ENCODE measurements at places on chromosomes 13 and 19.

DNA sequence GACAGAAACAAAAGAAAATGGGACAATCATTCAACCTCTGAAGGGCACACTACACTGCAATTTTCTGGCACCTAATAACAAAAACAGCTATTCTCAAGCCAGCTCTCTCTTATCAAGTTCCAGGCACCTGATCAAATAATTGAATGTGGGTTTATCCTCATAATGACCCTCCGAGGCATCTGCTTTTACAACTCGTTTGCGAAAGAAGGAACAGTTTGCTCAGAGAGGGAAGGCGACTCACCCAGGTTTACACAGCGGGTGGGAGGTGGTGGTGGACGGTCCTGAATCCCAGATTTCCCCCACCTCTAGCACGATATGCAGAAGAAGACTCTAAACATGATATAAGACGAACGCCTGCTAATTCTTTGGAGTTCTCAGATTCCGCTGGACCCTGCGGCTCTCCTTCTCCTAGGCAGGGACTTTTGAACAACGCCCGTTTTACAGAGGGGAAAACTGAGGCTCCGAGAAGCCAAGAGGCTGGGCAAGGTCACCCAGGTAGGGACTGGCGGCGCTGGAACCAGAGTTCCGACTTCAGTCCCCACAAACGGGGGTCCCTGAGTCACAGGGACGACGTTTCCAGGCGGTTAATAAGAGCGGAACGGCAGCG, 641 bp downstream of the SGTA start:
- DNase-seq, result no peak

GRCh38 chr19:21474671-21475181, 30.7 kb upstream of the ZNF429 start:
- DNase-seq, result peak; percentile 67

GRCh38 chr13:101639711-101640110, 187.2 kb downstream of the ITGBL1 start:
- no peak for DNase-seq

DNA sequence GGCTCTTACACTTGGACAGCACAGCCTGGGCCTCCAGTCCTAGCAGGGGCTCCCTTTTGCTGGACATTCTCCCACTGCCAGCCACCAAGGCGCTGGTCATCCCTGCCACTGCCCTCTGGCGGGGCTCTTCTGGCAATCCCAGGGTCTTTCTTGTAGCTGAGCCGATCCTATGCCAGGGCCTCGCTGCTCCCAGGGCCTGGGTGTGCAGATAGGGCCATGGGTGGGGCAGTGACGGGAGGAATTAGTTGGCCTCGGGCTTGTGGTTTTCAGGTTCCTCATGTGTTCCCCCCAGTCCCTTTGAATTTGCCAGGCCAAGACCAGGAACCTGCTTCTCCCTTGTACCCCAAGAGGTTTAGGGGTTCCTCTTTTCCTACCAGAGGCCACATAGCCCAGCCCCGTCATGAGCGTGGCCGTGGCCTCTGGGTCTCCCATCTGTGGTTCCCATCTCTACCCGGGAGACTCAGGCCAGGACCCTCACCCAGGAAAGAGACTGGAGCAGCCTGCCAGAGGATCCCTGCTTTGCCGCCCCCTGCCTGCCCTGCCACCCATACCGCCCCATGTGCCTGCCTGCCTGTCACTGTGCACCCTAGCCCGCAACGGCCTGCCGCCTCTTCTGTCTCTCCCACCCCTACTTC, 26.2 kb downstream of the TMED1 start:
- DNase-seq, result no peak

DNA sequence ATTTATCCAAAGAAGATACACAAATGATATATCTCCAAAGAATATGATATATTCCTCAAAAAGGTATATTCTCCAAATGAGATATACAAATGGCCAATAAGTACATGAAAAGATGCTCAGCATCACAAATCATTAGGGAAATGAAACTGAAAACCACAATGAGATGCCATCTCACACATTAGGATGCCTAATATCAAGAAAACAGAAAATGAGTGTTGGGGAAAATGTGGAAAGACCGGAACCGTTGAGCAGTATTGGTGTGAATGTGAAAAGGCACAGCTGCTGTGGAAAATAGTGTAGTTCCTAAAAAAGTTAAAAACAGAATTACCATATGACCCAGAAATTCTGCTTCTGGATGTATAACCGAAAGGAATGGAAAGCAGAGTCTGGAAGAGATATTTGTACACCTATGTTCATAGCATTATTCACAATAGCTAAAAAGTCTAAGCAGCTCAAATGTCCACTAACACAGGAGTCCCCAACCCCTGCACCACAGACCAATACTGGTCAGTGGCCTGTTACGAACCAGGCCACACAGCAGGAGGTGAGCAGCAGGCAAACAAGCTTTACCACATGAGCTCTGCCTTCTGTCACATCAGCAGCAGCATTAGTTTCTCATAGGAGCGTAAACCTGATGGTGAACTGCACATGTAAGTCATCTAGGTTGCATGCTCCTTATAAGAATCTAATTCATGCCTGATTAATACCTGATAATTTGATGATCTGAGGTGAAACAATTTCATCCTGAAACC, 291.9 kb downstream of the PCDH20 start:
- DNase-seq, result peak; percentile 0

DNA sequence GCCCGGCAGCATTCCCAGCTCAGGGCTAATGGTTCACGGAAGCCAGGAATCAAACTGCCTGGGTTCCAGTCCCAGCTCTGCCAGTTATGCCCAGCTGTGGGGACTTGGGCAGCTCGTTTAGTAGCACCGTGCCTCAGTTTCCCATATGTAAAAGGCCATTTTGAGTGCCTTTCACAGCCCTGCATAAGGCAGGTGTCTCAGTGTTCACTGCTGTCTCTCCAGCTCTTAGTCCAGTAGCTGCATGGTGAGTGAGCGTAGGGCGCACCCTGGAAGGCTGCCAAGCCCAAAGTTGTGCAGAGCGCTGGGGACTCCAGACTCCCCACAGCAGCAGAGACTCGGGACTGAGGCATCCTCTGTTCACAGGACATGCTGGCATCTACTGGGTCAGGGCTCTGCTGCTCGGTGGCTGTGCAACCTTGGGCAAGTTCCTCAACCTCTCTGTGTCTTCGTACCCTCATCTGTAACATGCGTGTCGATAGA, 5.5 kb downstream of the RPL28 start:
- DNase-seq, result no peak

- DNase-seq, result no peak
Observed at GRCh38 chr13:74625541-74625940, 491.3 kb upstream of the KLF12 start.

DNA sequence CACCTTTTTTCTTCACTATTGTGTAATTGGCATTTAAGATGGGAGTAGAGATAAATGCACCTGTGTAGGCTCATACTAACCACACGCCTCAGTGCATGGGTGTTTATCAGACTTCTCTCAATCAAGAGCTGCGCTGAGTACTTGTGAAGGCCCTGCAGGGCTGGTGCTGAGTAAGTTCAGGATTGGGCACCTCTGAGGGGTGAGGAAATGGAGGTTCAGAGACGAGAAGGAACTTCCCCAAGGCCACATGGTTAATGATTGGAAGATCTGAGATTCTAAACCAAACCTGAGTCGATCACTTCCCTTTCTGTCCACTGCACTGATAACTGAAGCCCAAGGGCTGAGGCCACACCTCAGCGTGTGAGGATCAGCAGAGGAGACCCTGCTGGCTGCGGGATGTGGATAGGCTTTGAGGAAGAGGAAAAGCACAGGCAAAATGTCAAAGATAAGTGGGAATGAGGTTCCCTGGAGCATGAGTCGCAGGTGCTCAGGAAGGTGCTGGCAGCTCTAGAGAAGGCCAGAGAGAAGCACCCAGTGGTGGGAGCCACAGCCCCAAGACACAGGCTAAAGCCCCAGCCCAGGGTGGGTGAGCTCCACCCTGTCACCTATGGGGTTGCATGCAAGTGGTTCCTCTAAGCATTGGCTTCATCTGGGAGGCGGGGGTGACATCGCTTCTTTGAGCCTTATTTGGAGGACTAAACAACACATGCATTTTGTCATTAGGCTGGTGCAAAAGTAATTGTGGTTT, 32.3 kb upstream of the GJB6 start:
- peak; percentile 43 for DNase-seq

- DNase-seq, result no peak
Observed at GRCh38 chr13:50611117-50611781, 232.2 kb downstream of the DLEU7 start.

DNA sequence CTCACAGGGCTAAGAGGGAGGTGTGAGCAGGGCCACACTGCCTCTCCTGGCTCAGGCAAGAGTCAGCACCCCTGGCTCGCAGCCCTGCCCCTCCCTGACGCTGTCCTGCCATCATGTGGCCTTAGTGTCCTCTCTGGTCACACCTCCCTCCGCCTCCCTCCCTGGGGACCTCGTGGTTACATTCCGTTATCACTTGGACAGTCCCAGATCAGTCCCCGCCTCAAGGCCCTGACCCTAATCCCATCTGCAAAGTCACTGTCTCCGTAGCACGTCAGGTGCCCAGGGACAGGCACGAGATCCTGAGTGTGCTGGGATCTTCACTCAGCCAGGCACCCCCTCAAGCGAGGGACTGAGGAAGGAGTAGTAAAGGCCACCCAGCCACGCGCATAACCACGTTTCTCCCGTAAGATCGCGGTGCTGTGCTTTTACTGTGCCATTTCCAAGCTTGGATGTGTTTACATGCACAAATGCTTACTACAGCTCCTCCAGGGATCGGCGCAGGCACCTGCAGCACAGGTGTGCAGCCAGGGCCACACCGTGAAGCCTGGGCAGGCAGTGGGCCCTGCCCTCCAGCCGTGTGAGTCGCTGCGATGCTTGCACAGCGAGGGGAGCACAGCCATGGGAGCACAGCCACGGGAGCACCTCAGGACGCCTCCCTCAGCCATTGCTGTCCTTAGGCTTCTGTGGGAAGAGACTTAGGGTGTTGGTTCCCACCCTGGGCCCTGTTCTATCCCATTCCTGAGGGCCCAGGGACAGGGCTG, 10.7 kb upstream of the TMEM255B start:
- DNase-seq, result no peak

GRCh38 chr19:29328586-29328985, 115.6 kb upstream of the UQCRFS1 start:
- no peak for DNase-seq

DNA sequence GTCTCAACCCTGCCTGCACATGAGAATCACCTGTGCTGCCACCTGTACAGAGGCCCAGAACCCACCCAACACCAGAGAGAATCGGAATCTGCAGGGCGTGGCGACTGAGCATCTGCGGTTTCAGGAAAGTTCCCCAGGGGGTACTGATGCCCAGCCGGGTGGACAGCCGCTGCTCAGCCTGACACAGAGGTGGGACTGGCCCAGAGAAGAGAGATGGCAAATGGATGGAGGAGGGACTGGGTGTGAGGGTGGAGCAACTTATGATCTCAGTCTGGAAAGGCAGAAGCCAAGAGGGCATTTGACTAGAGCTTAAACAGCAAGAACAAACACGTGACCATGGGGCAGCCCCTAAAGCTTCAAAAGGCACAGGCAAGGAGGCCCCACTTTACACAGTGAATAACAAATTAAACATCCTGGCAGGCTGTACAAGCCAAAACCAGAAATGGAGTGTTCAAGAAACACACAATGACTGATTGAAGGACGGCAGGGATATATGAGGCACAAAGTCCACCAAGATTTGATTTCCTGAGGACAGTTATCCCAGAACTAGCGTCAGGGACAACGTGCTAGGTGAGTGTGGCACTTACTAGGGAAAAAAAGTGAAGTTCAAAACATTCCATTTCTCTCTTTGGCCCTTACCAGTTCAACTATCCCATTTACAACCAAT, 3.1 kb downstream of the RANBP3 start:
- DNase-seq, result peak; percentile 47

GRCh38 chr13:97896446-97896845, 57.0 kb upstream of the IPO5 start:
- DNase-seq, result no peak

GRCh38 chr13:107867701-107868661, 347.4 kb downstream of the LIG4 start:
- no peak for DNase-seq

- DNase-seq, result no peak
Observed at GRCh38 chr13:33345842-33346241, 60.3 kb upstream of the STARD13 start.

- DNase-seq, result peak; percentile 71
Observed at GRCh38 chr13:30847650-30848307, 58.3 kb upstream of the MEDAG start.

GRCh38 chr13:90889906-90890834, 457.3 kb upstream of the MIR17HG start:
- no peak for DNase-seq

- no peak for DNase-seq
Observed at GRCh38 chr19:54482889-54483288, 9.8 kb upstream of the CDC42EP5 start.

DNA sequence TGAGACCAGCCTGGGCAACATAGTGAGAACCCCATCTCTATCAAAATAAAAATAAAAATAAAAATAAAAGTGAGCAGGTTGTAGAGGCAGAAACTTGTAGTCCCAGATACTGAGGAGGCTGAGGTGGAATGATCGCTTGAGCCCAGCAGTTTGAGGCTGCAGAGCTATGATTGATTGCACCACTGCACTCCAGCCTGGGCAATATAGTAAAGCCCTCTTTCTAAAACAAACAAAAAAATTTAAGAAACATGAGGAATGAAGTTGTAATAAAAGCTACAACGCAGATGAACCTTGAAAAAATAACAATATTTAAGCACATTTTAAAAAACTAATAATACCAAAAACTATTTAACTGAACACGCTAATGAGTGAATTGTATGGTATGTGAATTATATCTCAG, 919.3 kb downstream of the UQCRFS1 start:
- DNase-seq, result no peak

DNA sequence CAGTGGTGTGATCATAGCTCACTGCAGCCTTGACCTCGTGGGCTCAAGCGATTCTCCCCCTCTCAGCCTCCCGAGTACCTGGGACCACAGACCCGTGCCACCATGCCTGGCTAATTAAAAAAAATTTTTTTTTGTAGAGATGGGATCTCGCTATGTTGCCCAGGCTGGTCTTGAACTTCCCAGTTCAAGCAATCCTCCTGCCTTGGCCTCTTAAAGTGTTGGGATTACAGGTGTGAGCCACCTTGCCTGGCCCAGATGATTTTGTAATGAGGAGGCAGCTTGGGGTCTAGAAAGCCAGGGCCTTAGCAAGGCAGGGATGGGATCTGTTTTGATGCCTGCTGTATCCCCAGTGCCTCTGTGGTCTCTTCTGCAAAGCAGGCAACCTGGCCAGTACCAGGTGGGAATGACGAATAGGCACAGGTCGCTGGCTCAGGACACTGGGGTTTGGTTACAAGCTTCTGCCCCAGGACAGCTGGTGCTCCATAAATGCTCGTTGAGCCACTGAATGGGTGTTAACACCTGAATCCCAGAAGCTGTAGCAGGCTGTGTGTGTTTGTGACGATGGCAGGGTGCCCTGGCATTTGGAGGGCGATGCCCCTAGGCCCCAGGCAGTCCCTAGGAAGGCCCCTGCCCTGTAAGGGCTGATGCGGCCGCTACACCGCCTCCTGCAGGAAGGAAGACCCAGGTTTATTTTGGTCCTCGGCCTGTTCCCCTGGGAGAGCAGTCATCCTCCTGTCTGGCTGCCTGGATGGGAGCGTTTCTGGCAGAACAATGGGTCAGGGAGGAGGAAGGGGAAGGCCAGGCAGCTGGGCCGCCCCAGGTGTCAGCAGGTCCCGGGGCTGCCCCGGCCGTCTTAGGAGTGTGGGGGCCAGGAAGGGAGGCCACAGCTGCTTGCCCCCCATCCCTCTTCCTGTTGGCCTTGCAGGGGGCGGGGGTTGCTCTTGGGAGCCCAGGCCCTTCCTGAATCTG, 8.6 kb downstream of the TNFAIP8L1 start:
- DNase-seq, result no peak

Measured in activated CD4-positive, alpha-beta T cell treated with anti-CD3 and anti-CD28 coated beads, Interleukin-10, Interleukin-2, amounts not matched to agents 100 ng/mL and 50 ng/mL, durations not matched to agents 16 hours and 8 hours (primary cell).